ENCODE measurements at places on chromosomes 12 and 14.

DNA sequence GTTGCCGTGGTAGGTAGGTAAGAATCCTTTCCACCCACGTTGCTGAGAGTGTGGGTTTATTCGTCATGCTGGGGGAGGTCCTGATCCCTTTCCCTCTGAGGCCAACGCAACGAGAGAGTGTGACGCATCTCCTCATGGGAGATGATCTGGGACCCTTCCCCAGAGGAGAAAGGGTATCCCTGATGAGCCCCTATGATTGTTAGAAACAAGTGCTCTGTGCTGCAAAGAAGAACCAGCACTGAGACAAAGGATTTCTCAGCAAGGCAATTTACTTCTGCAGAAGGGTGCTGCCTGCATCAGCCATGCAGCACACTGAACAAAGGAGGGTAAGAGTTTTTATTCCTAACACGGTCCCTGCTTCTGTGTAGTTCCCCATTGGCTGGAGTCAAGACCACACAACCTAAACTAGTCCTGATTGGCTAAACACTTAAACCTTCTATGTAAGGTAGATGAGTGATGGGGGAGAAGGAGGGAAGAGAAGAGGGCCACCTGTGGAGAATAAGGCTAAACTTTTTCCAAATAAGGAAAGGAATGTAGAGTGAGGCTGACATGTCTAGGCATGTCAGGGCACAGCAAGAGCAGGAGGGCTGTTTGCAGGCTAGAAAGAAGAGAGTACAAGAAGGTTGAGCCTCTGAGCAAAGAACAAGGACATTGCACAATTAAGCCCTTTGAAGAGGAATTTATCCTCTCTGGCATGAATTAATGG lies 21.3 kb downstream of the CLEC2A start:
- no peak for DNase-seq

DNA sequence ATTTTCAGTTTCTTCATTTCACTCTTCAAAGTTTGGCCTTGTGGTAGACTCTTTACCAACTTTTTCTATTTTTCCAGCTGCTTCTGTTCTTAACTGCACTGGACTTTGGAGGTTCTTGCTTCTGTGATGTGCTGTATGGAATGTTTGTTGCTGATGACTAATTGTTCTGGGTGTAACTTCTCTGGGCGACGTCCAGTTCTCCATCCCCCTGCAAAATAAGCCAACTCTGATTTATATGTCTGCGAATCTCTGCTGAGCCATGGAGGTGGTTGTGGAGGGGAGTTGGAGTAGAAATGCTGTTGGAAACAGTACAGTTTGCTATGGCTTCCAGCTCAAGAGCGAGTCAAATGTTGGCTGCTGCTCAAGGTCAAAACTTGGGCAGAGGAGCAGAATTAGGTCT lies 113.9 kb upstream of the DYRK2 start:
- no peak for DNase-seq

GRCh38 chr14:32382704-32383103 lies 53.6 kb downstream of the AKAP6 start:
- DNase-seq, result no peak

- DNase-seq, result no peak
These were observed 205.0 kb upstream of the CDKN3 start for GRCh38 chr14:54191846-54192245.

GRCh38 chr12:15819644-15820437 lies 30.7 kb upstream of the EPS8 start:
- no peak for DNase-seq

DNA sequence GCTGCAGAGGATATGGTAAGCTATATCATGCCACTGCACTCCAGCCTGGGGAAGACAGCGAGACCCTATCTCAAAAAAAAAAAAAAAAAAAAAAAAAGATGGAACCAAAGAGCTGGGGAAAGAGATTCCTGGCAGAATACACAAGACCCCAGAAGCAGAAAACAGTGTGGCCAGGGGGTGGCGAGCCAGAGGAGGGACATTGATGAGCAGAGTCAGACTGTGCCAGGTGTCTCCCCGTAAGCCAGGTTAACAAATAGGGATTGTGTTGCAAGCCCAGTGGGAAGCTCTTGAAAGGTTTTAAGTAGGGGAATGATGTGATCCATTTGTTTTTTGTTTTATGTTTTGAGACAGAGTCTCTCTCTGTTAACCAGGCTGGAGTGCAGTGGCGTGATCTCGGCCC lies 56.1 kb downstream of the FIGNL2 start:
- DNase-seq, result no peak

DNA sequence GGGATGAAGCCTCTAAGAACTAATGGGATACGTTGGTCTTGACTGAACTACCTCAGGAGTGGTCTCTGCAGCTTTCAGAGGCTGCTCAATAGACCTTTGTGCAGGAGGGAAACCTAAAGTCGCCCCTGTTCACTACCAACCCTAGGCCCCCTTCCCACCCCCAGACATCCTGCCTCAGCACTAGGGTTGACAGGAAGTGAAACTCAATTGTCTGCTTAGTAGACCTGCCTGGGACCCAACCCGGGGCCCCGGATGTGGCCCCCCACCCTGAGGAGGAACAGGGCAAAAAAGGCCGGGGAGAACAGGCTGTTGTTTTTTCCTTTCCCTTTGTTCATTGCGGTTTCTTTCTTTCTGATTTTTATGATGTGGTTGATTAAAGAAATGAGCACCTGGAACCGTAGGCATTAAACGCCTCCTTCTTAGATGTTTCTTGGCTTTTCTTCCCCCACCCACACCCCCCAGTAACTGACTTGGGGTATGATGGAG lies 1.6 kb upstream of the DGKA start:
- no peak for DNase-seq
